ENCODE measurements at places on chromosomes 6 and 20.

GRCh38 chr6:142045380-142046278, 87.1 kb upstream of the GJE1 start:
- no peak for DNase-seq

DNA sequence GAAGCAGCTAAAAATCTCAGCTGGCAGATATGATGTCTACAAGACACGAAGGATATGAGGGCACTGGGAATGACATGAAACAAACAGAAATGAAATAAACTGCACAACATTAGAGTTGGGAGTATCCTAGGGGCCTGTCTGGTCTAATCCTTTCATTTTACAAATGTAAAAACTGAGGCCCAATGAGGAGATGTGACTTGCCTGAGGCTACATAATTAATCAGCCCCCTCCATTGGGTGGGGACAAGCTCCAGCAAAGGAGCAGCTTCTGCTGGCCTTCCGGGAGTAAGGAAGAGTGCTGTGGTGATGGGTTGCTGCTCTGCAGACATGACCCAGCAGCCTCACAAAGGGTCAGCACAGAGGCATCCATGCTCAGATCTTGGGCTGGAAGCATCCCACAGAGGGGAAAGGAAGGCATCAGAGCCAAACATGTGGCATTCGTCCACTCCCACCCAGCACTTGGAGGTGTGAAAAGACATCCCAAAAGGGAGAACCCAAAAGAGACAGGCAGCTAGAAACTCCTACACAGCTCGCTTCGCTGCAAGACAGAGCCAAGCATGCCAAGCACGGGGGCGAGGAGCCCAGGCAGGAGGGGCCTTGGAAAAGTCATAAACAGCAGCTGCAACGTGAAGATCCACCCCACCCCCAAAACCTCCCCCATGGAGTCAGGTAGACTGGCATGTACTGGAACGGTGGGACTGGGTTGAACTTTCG, 183.7 kb downstream of the UNC5CL start:
- no peak for DNase-seq

DNA sequence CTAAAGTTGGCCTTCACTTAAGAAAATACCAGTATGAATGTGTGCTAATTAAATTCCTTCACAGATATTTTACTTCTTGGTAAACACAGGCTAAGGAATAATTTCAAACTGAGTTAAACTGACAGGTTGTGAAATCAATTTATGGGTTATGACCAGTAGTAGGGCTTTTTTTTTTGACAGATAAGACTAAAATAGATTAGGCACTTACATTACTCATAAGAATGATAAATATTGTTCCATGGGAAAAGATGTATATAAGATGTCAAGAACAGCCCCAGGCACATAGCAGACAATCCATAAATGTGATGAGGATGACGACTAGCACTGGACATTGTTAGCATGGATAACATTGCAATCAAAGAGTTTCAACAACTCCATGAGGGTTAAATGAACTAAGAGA, 22.9 kb downstream of the NT5E start:
- DNase-seq, result no peak

- no peak for DNase-seq
These were observed 12.8 kb upstream of the IRAK1BP1 start for GRCh38 chr6:78854546-78854945.

GRCh38 chr6:7052443-7053011, 55.2 kb upstream of the RREB1 start:
- DNase-seq, result no peak

DNA sequence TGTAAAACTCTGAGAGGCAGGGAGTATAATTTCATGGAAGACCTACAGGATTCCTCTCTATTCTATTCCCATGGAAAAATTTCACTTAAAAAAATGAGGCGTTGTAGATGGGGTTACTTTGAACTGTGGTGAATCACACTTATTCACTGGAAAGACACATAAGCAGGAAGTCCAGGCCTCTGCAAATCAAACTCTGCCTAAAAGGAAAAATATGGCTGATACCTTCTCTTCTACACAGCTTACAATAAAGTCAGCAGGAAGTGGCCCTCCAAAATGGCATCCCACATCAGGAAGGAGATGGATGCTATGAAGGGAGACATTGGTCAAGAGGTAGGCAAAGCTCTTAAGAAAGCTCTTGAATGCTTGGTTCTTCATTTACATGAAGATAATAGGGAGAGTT, 115.9 kb downstream of the FYN start:
- DNase-seq, result no peak

Measured in T-helper 1 cell (primary cell).